ENCODE measurements at places on chromosomes 2 and 18.

- no peak for DNase-seq
These were observed 7.9 kb downstream of the UGP2 start for GRCh38 chr2:63849381-63850203.

GRCh38 chr2:167438206-167438605 lies 549.9 kb downstream of the XIRP2 start:
- no peak for DNase-seq

DNA sequence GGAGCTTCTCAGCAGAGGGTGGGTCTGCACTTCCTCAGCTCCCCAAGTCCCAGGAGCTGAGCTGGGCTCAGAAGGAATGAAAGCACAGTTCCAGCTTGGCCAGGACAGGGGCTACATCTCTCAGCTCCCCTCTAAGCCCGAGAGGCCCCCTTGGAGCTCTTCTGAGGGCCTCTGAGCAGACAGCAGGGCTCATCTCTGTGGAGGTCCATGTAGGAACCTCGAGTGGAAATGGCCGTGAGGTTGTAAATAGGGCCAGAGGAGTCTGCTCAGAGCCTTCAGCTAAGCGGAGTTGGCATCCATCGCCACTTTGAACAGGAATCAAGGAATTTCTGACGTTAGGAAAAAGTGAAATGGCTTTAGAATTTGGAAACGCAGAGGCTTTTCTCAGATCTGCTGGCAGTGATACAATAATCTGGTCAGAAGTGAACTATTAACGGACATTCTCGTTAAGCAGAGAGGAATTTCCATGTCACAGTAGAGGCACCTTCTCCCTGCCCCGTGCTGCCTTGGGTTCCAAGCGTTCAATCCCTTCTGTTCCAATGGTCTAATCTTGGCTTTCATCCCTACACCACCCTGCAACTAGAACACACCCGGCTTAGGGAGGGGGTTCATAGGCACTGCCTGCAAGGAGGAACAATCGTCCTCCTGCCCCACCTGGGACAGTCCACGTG lies 213.9 kb downstream of the NDUFA10 start:
- DNase-seq, result no peak

DNA sequence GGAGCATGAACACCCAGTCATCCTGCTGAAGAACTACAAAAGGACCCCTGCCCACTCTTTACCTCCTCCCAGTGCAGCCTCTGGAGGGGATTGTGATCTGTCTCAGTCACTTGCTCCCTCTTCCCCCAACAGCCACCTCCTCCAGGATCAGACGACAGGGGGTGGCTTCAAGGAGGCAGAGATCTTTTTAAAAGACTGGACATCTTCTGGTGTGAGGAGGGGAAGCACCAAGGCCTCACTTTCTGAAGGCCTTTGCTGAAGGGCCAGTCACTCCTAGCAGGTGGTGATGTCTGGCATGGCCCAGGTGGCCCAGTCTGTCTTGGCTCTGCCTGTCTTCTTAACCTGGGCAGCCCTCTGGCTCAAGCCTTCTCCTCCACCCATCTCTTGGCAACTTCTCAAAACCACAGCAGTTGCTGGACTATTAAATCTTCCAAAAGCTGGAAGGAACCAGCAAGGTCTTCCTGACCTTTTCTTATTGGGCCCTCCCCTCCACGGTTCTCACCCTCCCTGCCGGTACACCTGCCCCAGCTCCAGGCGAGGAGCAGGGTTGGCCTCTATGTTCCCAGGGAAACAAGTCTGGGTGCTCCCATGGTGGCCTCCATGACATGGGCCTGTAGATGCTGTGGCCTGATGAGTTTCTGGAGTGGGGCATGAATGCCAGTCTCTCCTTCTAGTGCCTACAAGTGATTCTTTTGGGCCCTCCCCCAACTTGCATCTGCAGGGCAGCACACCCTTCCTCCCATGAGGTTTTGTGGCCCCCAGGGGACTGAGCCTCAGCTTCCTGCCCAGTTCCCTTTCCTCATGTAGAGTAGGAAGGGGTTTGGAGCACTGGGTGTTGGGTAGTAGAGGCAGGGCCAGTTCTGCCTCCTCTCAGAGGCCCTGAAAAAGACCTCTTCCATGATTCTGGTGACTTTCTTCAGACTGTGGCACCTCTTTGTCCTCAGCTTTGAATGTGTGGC lies 5.0 kb upstream of the ATP6V1B1 start:
- no peak for DNase-seq

All from NCI-H524 (cell line).